ENCODE measurements at places on chromosomes 11 and 22. TPM values are rescaled to one million over a fixed set of nuclear protein-coding genes. Genes with fewer than 3 reads are reported as not detected.

CDCA5 gene
- polyA plus RNA-seq, result 25.1 TPM

SERPING1 gene
- 189 TPM for polyA plus RNA-seq

MOV10L1 gene
- polyA plus RNA-seq, result 1.4 TPM

AP5B1 gene
- 4.0 TPM for polyA plus RNA-seq

PKNOX2 gene
- 12.7 TPM for polyA plus RNA-seq

TMEM121B gene
- 0.77 TPM for polyA plus RNA-seq

UBE2L3 gene
- 41.3 TPM for polyA plus RNA-seq

CWC15 gene
- 100 TPM for polyA plus RNA-seq

PPP6R3 gene
- 107 TPM for polyA plus RNA-seq

TEX54 gene
- polyA plus RNA-seq, result 0.37 TPM

FLRT1 gene
- polyA plus RNA-seq, result 2.3 TPM

NEFH gene
- 4.1 TPM for polyA plus RNA-seq

SAA2 gene
- not detected for polyA plus RNA-seq

DDIAS gene
- 4.8 TPM for polyA plus RNA-seq

Measured in right lung (tissue), 10 donors.